ENCODE measurements at places on chromosomes 1 and 21.
A peak's percentile ranks its signal among the peaks of the same experiment; 100 is the strongest.

GRCh38 chr1:80666073-80666472 is 1134.7 kb upstream of the ADGRL2 start:
- no peak for DNase-seq

DNA sequence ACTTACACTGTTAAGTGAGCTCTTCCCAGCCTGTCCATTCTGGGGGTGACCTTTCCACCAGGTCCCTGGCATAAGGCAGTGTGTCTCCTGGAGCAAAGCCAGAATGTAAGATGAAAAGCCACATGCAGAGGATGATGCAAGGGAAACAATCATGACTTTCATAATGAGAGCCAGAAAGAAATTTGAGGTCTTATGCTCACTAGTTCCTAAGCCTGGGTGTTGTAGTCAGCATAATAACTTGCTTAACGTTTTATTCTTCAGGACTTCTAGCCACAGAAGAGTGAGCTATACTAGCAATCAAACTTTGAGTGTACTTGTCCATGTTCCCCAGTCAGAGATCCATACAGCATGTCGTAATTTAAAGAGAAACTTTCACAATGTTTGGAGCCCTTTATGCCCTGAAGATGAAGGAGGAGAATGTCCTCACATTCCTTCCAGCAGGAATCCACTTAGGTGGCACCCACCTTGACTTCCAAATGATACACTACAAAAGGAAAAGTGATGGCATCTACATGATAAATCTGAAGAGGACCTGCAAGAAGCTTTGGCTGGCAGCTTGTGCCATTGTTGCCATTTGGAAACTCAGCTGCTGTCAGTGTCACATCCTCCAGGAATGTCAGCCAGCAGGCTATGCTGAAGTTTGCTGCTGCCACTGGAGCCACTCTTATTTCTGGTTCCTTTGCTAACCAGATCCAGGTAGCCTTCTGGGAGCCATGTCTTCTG is 60.5 kb upstream of the FOXD3 start:
- peak; percentile 38 for DNase-seq

- no peak for DNase-seq
These were observed 50.7 kb upstream of the ACOT11 start for GRCh38 chr1:54497338-54497737.

- no peak for DNase-seq
These were observed 38.9 kb upstream of the DMRTB1 start for GRCh38 chr1:53420341-53420740.

DNA sequence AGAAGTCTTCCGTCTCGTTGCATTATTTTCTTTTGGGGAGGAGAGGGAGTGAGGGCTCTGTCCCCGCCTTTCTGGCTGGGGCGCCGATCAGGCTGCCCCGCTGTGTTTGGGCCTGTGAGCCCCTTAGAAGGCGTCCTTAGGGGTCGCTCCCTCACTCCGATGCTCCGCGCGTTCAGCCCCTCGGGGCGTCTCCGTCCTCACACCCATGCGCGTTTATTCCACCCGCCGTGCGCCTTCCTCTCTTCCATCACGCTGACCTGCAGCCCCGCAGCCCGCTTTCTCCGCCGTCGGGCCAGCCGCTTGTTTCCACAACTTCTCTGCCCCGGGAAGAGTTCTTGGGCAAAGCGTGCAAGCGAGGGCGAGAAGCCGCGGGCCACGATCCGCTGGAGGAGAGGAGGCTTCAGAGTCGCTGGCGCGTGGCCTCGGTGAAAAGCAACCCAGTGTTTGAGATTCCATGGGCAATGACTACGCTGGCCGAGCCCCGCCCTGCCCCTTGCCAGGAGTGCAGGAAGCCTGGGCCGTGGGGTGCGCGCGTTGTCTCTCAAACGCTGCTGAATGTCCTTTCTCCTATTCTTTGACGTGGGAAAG is 27.7 kb downstream of the TRIM11 start:
- DNase-seq = peak; percentile 34

GRCh38 chr1:26752519-26752918 is 35.2 kb upstream of the PIGV start:
- no peak for DNase-seq

- DNase-seq = peak; percentile 45
These were observed 150.8 kb downstream of the PEX14 start for GRCh38 chr1:10625554-10625953.

DNA sequence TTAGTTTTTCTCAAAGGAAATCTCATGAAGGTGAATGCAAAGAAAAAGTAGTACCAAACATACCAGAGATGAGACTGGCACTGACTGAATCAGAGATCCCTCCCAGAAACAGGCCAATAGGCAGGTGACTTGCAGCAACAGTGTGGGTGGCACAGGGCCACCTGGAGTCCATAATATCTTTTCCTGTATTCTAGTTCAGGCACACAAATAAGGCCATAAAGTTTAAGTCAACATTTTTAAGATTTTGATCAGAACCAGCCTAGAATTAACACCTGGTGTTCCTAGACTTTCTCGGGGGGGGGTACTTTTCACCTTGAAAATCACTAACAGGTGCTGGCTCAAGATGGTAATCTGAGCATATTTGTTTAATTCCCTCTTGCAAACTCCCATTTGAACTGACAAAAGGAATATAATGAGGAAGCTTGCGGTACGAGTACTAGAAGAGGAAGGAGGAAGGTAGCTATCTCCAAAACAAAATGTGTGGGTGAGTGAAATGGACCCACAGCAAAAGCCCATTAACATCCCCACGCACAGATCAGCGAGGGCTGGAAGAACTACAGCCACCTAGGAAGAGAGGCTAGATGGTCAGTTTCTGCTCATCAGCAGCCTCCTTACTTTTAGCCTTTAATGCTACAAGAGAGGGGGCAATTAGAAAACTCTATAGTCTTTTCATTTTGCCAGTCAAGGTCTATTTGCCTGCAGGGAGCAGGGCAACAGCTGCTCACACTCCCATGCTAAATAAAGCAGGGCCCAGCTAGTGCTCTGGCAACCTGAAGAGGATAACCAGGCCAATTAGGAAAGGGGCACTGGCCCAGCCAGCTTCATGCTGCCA is 18.9 kb downstream of the SDE2 start:
- DNase-seq = no peak

DNA sequence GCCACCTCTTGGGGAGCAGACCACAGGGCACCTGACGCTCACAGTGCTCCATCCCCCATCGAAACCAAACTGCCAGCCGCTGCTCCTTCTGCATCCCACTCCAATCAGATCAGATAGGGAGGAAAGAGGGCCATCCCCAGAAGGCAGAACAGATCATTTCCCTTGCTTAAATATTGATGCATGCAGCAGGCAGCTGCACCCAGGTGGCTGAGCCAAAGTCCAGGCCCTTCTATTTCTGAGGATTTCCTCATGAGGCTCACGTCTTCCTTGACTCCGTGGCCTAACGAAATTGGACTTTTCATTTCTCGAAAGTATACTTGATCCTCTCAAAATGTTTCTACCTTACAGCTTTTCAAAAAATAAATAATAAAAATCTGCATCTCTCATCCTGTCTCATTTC is 239.2 kb downstream of the ATG4C start:
- DNase-seq = no peak

- no peak for DNase-seq
These were observed 191.2 kb upstream of the GREM2 start for GRCh38 chr1:240803151-240803550.

GRCh38 chr1:160552425-160552824 is 26.9 kb downstream of the CD84 start:
- no peak for DNase-seq

- no peak for DNase-seq
These were observed 47.3 kb downstream of the LYPLAL1 start for GRCh38 chr1:219220945-219221344.

GRCh38 chr1:84862810-84863251 is 30.2 kb downstream of the LPAR3 start:
- no peak for DNase-seq

DNA sequence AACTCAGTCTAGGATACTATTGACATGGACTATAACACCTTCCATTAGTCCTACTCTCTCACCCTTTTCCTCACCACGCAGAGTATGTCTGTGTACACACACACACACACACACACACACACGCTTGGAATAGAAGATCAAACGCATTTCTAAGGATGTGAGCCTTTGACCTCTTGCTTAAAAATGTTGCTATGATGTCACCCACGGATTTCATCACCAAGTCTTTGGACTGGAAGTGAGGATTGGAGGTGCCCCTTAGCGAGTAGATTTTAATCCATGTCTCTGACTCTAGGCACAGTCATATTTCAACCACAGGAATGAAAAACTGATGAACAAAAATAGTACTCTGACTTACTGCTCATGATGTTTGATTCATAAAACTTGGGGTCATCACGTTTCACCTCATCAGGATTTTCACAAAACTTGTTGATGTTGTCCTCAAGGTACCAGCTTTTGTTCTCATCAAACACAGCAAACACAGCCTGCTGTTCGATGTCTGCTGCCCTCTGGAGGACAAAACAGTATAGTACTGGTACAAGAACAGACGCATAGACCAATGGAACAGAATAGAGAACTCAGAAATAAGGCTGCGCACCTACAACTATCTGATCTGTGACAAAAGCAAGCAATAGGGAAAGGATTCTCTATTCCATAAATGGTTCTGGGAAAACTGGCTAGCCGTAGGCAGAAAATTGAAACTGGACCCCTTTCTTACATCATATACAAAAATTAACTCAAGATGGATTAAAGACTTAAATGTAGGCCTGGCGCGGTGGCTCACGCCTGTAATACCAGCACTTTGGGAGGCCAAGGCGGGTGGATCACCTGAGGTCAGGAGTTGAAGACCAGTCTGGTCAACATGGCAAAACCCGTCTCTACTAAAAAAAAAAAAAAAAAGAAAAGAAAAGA is 39.9 kb downstream of the F5 start:
- DNase-seq = no peak

GRCh38 chr1:37233606-37234005 is 199.3 kb upstream of the GRIK3 start:
- no peak for DNase-seq

DNA sequence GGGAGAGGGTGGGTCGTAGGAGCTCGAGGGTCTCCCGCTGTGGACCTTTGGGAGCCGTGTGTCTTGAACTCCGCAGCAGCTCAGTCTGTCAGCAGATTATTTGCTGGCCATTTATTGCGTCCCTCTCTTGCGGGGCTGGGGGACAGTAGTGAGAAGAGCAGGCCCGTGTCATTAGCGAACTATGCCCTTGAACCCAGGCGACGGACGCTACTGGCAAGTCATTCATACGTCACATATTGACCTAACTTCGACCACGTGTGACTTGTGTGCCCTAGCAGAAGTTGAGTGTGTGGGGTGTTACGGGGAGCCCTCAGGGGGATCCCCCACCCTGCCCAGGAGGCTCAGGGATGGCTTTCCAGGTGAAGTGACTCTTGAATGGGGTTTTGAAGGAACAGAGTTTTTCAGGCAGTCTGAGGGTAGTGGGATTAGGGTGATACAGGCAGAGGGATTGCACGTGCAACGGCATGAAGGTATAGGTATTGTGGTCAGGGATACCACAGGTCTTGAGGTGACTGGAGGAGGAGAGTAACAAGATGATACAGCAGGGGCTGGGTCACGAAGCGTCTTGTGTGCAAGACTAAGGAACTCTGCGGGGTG is 13.0 kb downstream of the RCC1 start:
- no peak for DNase-seq

DNA sequence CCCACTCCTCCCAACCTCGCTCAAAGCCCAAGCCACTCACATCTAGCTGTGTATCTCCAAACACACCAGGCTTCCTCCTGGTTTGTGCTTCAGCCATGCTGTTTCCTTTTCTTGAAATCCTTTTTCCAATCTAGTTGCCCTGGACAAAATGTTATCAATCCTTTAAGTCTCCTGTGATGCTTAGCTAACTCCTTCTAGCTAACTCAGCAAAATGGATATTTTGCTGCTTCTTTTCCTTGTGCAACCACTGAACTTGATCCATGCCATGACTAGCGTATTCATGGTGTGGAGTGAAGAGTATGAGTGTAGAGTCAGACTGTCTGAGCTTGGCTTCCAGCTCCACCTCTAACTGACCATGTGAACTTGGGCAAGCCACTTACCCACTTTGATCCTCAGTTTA is 33.9 kb upstream of the FAM78B start:
- no peak for DNase-seq

- no peak for DNase-seq
These were observed 108.7 kb downstream of the RGL1 start for GRCh38 chr1:183913567-183913993.

- DNase-seq = no peak
These were observed 1111.7 kb upstream of the B3GALT2 start for GRCh38 chr1:194298007-194298598.

- no peak for DNase-seq
These were observed 34.5 kb upstream of the CSF3R start for GRCh38 chr1:36517011-36517771.

DNA sequence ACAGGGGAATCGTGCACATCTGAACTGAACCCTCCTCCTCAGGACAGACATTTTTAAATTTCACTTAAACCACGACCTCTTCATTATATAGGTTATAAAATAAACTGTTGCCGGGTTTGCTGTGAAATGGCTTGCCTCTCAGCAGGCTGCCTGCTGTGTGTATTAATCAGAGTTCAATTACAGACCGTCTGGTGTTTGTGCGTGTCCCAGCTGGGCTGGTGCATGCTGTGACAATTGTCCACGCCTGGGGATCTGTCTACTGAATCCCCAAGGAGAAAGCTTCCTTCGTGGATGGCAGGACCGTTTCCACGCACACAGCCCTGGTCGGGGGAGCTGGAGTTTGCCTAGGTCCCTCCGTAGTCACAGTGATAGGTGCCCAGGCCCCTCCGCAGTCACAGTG is 13.4 kb upstream of the AGPAT3 start:
- DNase-seq = no peak

- peak; percentile 47 for DNase-seq
These were observed 11.0 kb upstream of the SERBP1 start for GRCh38 chr1:67441183-67441582.

Data from left hindlimb (tissue), 1 donor.